NCI-H1105 treated with DMSO at 0.1 percent for 48 hours (cell line): ENCODE measurements at places on chromosomes 11 and 22.

DNA sequence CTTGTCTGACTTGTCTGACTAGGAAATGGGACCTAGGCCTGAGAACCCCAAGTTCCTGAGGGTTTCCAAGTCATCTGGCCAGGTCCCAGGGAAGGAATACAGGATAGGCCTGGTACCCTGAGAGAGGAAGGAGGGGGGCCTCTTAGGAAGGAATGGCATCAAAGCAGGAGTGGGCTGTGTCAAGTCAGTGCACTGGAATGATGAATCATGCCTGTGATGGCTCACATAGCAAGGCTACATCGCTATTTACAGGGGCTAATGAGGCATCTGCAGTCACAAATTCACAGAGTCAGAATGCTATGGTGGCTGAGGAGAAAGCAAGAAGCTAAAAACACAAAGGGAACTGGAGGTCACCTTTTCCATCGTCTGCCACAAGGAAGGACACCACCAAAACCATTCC lies 247.3 kb downstream of the NXPE2 start:
- no peak for DNase-seq

- no peak for DNase-seq
Observed at GRCh38 chr11:65489706-65490320, 9.0 kb upstream of the MALAT1 start.

DNA sequence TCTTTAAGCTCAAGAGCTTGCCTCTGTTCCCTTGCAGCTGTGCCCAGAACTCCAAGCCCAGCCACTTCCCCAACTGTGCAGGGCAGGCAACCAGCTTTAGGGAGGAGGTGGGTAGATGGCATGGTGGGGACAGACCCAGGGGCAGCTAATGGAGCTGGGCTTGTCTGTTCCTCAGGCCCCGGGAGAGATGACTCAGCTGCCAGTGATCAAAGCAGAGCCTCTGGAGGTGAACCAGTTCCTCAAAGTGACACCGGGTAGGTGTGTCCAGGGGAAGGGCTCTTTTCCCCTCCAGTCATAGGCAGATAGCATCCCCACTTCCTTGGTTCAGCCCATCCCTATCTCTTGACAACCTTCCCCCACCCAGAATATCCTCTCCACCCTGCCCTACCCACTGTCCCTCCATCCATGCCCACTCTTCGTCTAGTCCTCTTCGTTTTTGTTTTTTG lies 32.4 kb downstream of the CREB3L1 start:
- no peak for DNase-seq

- DNase-seq, result no peak
Observed at GRCh38 chr11:60261014-60261413, 18.1 kb upstream of the MS4A4E start.

- no peak for DNase-seq
Observed at GRCh38 chr11:67372993-67373647, at the start of gene CLCF1. CLCF1 (minus strand) TSS chr11:67373598; CDS start chr11:67373539, 59 bp downstream.

DNA sequence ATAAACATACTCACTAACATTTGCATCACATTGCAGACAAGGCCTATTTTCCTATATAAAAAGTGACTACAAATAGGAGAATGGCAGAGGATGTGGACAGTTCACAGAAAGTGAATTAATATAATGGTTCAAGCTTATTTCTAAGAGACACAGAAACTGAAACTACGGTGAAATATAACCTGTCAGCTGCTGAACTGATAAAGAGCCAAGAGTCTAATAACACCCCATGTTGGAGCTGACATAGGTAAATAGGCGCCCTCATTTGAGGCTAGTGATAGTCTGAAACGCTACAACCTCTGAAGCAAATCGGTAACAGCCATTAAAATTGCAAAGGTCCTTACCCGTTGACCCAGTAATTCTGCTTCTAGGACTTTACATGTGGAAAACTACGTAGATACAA lies 14.0 kb downstream of the AP1B1 start:
- no peak for DNase-seq

DNA sequence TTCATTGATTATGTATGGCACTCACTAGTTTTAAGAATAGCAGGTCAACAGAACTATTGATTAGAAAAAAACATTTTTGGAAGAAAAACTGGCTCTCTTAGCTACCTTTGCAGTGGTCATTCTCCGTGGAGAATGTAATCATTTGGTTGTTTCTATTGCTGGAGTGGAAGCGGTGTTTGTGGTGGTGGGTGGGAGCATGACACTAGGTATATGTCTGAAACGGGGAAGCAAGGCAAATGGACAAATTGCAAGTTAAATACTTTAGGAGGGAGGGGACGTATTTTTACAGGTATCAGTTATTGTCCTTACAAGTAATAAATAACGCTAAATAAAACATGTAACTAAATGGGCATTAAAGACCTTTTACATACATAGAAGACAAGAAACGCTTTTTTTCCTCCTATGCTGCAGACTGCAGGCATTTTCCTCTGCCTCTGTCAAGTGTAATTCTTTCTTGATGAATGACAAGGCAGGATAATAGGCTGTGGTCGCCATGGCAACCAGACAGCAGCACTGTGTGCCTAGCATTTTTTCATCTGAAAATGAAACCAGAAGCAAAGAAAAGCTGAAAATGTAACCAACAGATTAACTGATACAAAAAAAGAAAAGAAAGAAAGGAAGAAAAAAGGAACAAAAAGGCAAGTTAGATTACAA lies 46.2 kb downstream of the BLID start:
- peak; percentile 94 for DNase-seq

GRCh38 chr22:26642465-26643417 lies 14.6 kb upstream of the MIAT start:
- no peak for DNase-seq

GRCh38 chr11:123853038-123853437 lies 32.4 kb downstream of the TMEM225 start:
- DNase-seq, result no peak

- no peak for DNase-seq
Observed at GRCh38 chr22:33329398-33329797, 271.2 kb upstream of the SYN3 start.

GRCh38 chr11:108853864-108854263 lies 189.0 kb downstream of the DDX10 start:
- no peak for DNase-seq

DNA sequence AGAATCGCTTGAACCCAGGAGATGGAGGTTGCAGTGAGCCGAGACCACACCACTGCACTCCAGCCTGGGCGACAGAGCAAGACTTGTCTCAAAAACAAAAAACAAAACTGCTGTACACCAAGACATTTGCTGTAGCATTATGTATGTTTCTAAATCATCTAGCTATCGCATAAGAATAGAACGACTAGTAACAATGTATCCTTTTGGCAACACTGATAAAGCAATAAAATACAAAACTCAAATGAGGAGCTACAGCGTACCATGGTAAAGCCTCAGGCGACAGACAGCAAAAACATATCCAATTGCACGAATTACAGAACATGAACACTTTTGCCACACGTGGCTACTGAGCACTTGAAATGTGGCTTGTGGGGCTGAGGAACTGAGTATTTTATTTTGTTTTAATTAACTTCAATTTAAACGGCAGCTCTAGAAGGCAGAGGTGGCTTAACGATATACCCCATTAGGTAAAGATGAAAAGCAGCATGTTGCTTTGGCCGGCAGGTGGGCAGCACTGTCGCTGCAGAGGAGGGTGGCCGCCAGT lies 2.3 kb downstream of the TUBGCP6 start:
- no peak for DNase-seq

DNA sequence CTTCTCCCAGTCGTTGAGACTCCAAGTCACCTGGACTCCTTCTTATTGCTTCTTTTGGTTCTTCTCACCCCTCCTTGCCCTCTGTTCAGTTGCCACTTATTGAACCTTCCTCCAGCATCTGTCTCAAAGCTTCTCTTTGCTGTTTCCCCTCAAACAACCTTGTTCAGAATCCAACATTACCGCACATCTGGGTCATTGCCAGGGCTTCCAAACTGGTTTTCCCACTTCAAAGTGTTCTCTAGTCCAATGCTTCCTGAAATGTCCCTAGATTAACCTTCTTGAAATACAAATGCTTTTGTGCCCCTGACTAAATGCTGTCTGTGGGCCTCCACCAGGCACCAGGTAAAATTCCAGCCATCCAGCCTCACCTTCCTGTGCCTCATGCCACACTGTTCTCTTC lies 100.8 kb upstream of the TTC12 start:
- no peak for DNase-seq

DNA sequence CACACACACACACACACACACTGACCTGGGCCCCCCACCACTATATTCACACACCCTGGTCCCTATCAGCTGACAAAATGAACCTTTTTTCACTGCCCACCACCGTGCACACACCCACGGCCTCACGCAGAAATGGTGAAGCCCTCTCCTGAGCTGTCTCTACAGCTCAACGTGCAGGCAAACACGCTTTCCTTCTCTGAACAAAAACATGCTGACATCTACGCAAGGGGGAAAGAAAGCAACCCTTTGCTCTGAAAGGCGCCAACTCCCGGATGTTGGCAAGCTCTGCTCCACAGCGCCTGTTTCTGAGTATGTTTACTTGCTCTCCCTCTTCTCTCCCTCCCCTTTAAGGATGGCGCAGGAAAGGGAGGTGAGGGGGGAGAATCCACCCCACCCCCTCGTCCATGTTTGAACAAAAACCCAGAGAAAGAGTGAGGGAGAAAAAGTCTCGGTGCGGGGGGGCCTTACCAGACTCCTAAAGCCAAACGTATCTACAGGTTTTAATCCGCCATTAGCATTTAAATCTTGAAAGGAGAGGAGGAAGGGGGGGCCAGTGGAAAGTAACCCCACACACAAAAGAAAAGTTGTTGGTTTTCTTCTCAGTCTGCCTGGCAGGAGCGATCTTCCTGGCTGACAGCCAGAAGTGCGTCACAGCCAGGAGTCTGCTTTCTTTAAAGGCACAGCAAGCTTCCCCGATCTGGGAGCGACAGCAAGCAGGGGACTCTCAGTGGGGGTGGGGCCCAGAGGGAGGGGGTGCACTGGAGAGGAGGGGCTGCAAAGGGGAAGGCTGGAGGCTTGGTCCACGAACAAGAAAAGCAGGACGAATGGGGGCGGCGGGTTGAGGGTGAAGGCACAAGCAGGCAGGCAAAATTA lies 39.6 kb downstream of the NUMA1 start:
- DNase-seq, result peak; percentile 96

- peak; percentile 50 for DNase-seq
Observed at GRCh38 chr22:42368379-42369249, 63.6 kb downstream of the NFAM1 start.

DNA sequence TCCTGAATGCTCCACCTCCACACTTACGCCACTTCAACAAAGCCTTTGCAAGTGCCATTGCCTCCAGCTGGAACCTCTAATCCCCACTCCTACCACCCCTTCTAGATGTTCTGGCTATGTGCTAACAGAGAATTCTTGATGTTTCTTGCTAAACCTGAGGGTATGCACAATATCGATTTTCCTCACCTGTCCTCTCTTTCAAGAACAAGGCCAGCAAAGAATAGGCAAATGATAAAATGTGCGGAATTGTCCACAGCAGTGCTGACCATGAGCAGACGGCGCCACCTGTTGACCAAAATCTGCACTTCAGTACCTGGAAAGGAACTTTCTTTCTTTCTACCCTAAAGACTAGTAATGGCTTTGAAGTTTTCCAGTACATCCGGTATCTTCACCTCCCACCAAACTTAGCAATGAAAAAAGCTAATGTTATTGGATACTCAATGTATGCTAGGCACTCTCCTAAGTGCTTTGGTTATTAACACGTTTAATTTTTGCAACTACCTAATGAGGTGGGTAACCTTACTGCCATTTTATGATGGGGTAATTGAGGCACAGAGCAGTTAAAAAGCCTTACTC lies 3.4 kb downstream of the TIMM10 start:
- peak; percentile 57 for DNase-seq

DNA sequence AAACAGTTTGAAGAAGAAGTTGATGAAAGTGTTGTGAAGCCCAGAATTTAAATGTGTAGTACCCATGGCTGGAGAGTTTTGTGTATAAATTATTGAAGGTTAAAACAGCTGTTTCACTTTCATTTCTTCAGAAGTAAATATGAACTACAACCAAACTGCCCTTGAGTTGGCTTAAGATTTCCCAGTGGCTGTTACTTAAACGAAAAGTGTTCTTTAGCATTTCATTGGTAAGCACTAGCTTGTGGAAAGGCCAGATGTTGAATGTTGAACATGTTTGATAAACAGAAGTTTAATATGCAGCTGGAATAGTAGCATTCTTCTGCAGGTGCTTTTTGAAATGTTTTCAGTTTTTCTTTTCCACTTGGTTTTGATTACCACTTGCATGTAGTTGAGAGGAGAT lies 83.2 kb upstream of the TNRC6B start:
- no peak for DNase-seq

DNA sequence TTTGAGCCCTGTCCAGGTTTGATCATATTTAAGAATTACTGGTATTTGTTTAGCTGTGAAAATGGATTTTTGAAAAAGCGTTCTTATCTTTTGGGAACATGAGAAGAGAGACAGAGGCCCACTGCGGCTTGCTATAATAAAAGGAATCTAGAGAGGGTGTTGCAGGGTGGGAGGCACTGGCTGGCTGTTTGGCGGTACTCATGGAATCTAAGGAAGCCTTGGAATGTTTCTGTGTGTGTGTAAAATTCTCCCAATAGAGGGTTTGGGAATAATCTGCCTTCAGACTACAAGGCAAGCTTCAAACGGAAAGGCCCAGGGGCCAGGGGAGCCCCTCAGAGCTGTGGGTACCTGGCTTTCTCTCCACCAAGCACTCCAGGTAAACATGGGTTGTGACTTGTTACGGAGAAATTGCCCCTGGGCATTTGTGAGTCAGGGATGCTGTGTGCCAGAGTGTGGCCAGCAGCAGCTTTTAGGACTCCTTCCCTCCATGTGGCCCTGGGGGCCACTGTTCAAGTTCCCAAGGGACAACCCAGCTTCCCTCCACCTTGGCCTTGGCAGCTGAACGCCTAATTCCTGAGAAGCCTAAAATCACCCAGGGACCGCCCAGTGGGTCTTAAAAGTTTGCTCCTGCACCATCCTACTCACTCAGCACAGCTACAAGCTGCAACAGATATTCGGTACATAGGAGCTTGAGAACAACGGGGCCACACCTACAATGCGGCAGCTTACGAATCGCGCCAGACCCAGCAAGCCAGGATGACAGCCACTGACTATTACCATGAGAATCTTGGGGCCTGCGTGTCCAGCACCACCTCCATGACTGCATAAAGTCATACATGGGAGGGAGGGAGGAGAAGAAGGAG lies 14.1 kb upstream of the SYT8 start:
- no peak for DNase-seq

- DNase-seq, result no peak
Observed at GRCh38 chr22:19501897-19502447, 22.2 kb downstream of the CLDN5 start.

DNA sequence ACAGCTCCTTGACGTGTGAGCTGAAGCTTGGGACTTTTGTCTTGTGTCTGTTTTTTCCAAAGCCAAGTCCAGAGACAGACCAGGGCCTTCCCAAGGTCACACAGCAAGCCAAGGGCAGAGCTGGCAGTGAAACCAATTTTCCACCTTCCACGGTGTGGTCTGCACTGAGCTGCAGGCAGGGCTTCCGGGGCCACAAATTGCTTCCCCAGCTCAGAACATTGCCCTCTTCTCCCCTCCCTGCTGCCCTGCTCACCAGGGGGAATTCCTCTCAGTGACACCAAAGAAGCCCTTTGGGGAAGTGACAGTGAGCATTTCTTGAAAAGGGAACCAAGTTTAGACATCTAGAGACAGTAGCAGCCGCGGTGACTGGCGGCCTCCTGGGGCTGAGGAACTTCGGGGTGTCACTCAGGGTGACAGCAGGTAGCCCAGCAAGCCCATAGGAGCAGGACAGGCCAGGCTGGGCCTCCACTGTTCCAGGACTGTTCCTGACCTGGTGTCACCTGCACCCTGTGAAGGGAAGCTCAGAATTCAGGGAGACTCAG lies 9.2 kb downstream of the FXYD2 start:
- no peak for DNase-seq

GRCh38 chr22:50583294-50583861 lies 729 bp upstream of the CHKB start:
- DNase-seq, result no peak
